ENCODE measurements at places on chromosomes 5 and 9.

GRCh38 chr5:116765441-116765840 is 190.8 kb upstream of the SEMA6A start:
- no peak overlapping the region for H3K4me3 ChIP-seq
- no peaks in the 10 kb centered on the region for H3K36me3 ChIP-seq
- H3K27me3 ChIP-seq = no peaks in the 10 kb centered on the region
- no peak overlapping the region for H3K27ac ChIP-seq

DNA sequence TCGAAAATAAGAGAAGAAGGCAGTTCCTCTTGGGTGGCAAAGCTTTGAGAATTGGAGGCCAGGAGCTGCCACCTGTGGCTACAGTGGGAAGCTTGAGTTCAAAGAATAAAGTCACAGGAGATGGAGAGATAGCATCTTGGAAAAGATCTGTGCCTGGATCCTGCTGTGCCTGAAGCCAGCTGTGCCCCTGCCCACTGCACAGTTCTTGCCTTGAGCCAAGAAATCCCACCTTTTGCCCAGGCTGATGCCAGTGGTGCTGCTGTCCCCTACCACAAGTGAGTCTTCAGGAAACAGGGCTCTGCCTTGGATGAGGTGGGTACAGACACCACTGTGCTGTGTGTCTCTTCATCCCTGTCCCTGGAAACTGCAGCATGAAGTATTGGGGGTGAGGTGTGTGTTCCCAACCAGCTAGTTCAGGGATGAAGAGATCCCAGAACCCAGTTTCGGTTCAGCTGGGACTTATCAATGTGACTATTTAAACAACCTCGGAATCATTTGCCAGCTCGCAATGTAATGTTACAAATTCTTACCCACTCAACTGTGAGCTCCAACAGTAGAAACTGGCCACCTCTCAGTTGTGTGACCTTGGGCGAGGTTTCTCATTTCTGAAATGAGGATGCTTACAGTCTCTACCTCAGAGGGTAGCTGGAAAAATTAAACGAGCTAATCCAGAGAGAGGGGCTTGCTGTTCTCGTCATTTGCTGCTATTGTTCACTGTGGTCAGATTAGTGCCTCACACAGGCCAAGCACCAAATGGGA is 5.9 kb downstream of the IER5L start:
- no peak overlapping the region for H3K4me3 ChIP-seq
- H3K36me3 ChIP-seq = no peaks in the 10 kb centered on the region
- H3K4me1 ChIP-seq = peaks cover 32% of the 10 kb centered on the region

DNA sequence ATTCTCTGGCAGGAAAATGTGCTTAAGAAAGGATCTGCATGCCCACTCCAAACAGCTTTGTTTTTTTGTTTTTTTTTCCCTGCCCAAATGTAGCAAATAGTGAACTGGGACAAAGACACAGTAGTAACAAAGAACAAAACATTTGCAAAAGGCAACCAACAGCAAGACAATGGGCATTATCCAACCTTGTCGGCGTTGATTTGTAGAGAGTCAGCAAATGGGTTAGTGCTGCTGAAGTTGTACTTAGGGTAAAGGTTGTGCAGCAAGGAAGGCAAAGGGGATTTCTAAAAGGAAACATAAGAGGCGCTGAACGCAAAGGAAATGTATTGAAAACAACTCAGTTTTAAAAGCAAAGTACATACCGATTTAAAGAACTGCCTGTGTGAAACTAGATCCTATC is 136.2 kb downstream of the MPDZ start:
- H3K36me3 ChIP-seq = peaks cover 18% of the 10 kb centered on the region
- H3K4me3 ChIP-seq = no peak overlapping the region
- peaks cover 71% of the 10 kb centered on the region for H3K4me1 ChIP-seq
- peak overlapping the region; percentile 93 for H3K27ac ChIP-seq
- no peak for DNase-seq

DNA sequence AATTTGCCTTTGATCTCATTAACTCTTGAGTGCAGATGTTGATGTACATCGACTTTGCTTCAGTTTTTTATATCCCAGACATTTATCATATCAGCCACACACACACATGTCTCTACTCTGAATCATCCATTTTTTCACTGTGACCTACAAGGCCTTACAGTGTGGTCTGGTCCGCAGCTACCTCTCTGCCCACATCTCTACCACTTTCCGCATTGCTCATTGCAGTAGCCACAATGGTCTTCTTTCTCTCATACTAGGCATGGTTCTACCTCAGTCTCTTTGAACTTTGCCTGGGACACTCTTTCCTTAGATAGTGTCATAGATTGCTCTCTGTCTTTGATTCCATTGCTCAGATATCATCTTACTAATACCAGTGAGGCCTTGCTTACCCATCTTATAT is 87.9 kb upstream of the FSD1L start:
- DNase-seq = no peak
- H3K27me3 ChIP-seq = no peaks in the 10 kb centered on the region
- H3K4me3 ChIP-seq = no peak overlapping the region
- H3K36me3 ChIP-seq = peaks cover 12% of the 10 kb centered on the region
- H3K27ac ChIP-seq = no peak overlapping the region

DNA sequence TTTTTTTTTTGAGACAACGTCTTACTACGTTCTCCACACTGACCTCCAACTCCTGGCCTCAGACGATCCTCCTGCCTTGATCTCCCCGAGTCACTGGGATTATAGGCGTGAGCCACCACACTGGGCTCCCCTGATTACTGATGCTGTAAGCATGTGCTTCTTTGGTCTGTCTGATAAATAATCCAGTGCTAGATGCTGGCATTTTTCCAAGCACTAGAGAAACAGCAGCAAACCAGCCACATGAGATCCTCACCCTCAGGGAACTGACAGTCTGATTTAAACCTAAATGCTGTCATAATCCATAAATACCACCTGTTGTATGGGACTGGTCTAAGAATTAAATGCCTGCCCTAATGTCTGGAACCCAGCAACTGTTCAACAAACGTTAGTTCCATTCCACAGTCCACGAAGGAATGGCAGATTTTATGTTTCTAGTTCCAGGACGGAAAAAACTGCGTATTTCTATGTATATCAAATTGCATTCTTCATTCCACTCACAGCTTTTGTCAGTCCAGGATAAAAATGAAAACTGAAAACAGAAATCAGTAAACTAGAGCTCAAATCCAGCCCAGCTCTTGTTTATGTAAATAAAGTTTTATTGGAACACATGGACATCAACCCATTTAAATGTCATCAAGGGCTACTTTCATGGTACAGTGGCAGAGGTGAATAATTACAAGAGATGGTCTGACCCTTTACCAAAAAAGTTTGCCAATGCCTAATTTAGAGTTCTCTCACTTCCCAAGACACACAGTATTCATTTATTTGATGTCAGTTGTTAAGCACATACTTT is 20.1 kb downstream of the SLC35D2 start:
- H3K36me3 ChIP-seq = peaks cover 31% of the 10 kb centered on the region
- H3K27me3 ChIP-seq = no peaks in the 10 kb centered on the region
- H3K4me1 ChIP-seq = no peaks in the 10 kb centered on the region
- H3K27ac ChIP-seq = no peak overlapping the region

- H3K36me3 ChIP-seq = peaks cover 2% of the 10 kb centered on the region
- no peak for DNase-seq
- peaks cover 77% of the 10 kb centered on the region for H3K27me3 ChIP-seq
- H3K4me3 ChIP-seq = no peak overlapping the region
Observed at GRCh38 chr5:33230467-33231078, 210.2 kb upstream of the TARS1 start.

DNA sequence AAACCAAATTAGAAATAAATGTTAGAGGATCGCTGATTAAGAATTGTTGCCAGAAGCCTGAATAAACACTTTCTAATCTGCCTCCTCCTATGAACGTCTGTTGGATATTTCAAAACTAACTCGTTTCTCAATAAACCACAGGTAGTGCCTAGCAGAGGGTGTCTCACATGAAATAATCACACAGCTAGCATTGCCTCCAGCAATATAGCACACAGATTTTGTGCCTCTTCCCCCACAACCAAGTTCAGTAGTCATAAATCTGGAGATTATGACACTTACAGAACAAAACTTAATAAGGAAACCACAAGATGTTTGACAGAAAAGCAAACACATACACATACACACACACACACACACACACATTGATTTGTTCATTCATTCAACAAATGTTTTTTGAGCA is 173.2 kb upstream of the CDH10 start:
- no peaks in the 10 kb centered on the region for H3K4me1 ChIP-seq
- no peak overlapping the region for H3K4me3 ChIP-seq
- DNase-seq = no peak
- H3K27me3 ChIP-seq = no peaks in the 10 kb centered on the region
- no peak overlapping the region for H3K27ac ChIP-seq

GRCh38 chr5:3512361-3513095 is 83.1 kb upstream of the IRX1 start:
- no peaks in the 10 kb centered on the region for H3K27me3 ChIP-seq
- peaks cover 4% of the 10 kb centered on the region for H3K36me3 ChIP-seq
- H3K4me3 ChIP-seq = no peak overlapping the region
- peaks cover 24% of the 10 kb centered on the region for H3K4me1 ChIP-seq
- H3K27ac ChIP-seq = no peak overlapping the region

- DNase-seq = no peak
- no peaks in the 10 kb centered on the region for H3K27me3 ChIP-seq
- peaks cover 5% of the 10 kb centered on the region for H3K36me3 ChIP-seq
- H3K4me3 ChIP-seq = no peak overlapping the region
- H3K27ac ChIP-seq = no peak overlapping the region
Observed at GRCh38 chr5:112907166-112907631, 14.8 kb downstream of the REEP5 start.

GRCh38 chr5:73922224-73922623 is 296.2 kb downstream of the ARHGEF28 start:
- no peak overlapping the region for H3K27ac ChIP-seq
- H3K4me3 ChIP-seq = no peak overlapping the region
- H3K27me3 ChIP-seq = peaks cover 9% of the 10 kb centered on the region
- H3K4me1 ChIP-seq = peaks cover 28% of the 10 kb centered on the region
- DNase-seq = no peak

Measured in mesothelial cell of epicardium (in vitro differentiated cells).